NCI-H1436 treated with DMSO at 0.1 percent for 48 hours (cell line): ENCODE measurements at places on chromosomes 6 and 20.

DNA sequence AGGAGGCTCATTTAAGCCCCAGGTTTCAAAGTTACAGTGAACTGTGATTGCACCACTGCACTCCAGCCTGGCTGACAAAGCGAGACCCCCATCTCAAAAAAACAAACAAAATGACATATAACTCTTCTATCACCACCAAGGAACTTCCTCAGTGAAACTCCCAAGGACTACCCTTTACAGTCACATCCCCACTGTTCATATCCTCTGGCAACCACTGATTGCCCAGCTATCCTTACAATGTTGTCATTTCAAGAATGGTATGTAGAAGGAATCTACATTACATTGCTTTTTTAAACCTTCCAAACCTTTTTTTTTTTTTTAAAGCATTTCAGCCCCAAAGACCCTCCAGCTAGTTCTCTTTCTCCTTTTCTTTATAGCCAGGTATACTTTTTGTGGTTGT is 123.1 kb upstream of the CARMIL1 start:
- DNase-seq = no peak

GRCh38 chr6:36032261-36032660 is 4.7 kb downstream of the MAPK14 start:
- DNase-seq = no peak

- DNase-seq = no peak
Observed at GRCh38 chr20:50099113-50099512, 13.8 kb downstream of the UBE2V1 start.

DNA sequence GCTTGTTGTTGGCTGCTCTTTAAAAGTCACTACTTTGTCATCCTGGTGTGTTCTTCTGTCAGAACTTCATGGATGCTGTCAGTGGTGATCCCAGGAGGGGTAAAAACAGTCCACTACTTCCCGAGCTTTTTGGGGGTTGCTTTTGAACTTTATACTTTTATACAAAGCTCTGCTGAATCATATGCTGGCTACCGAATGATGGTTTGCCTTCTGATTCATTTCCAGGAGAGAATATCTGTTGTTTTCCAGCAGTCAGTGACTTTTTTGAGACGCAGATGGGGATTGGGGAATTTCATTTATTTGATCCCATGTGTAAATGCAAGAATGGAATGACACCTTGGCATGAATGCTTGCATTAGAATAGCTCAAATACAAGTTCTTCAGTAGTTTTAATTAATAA is 32.7 kb upstream of the COL10A1 start:
- DNase-seq = no peak
